ENCODE measurements at places on chromosomes 1 and 21.

DNA sequence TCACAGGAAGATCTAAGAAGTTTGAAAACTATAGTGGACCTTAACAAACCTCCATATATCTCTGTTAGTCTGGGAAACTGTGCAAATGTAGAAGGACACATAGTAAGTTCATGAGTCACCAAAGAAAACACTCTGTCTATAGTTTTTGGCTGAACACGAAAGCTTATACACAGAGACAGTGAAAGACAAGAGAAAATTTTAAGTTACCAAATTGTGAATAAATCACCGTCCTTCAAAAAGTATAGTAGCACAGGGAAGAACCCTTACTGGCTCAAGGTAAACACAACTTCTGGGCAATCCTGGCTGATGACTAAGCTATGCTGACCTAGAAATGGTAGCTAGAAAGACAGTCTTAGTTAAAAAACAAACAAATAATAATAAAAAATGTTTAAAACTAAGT lies 1057.9 kb downstream of the AMY1C start:
- no peak for DNase-seq

- DNase-seq, result no peak
Observed at GRCh38 chr1:94236630-94237290, 624 bp downstream of the ARHGAP29 start.

GRCh38 chr1:26064553-26064952 lies 2.9 kb downstream of the TRIM63 start:
- no peak for DNase-seq

DNA sequence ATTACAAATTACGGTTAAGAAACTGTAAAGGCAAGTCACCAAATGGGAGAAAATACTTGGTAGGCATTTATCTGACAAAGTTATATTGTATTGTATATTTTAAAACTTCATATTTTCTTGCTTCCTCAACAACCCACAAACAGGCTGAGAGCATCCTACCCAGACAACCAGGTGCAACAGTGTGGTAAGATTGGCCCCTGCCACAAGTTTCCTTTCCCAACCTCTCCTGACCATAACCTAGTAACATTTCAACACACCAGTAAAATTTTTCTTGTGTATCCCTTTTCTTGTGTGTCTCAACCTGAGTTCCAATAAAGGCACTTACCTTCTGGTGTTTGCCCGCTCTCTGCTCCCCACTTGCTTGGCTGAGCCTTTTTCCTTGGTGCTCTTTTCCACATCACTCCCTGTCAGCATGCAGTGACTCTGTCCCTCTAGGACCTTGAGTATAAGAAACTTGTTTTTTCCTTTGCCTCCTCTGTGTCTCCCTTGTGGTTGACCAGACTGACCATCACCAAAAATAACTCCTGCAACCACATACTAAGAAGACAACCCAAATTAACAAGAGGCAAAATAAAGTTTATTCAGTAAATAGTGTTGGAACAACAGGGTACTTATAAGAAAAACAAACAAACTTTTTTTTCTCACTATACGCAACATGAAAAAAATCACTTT lies 40.9 kb downstream of the FCRL3 start:
- no peak for DNase-seq

DNA sequence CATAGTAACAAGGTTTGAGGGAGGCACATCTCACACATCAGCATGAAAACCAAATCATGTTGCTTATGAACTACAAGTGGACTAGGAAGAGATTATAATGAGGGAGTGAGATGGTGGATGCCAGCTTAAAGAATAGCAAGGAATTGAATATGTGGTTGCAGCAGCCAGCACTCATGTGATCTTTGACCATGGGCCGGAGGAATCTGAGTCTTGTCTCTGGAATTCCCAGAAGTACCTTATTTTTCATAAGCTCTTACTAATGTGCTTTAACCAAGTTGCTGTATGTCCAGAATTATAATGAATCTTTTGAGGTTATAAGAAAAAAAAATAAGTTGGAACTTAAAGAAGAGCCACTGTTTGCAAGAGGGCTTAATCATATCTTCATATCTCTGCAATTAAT lies 97.0 kb downstream of the DISP1 start:
- no peak for DNase-seq

DNA sequence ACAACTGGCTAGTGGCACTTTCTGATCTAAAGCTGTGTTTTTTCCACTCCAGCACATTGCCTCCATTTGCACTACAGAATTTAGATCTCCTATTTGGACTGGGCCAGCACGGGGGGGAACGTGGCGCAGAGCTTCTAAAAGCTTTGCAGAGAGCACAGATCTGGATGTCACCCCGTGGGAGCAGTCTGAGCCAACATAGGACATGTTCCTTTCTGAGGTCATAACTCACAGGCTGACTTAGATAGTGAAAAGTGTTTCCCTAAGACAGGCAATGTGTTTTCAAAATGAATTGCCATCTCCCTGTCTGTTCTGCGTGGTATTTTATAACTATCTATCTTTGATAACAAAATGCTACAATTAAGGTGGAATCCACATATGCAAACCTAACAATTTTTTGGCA lies 3.7 kb upstream of the C8A start:
- no peak for DNase-seq

DNA sequence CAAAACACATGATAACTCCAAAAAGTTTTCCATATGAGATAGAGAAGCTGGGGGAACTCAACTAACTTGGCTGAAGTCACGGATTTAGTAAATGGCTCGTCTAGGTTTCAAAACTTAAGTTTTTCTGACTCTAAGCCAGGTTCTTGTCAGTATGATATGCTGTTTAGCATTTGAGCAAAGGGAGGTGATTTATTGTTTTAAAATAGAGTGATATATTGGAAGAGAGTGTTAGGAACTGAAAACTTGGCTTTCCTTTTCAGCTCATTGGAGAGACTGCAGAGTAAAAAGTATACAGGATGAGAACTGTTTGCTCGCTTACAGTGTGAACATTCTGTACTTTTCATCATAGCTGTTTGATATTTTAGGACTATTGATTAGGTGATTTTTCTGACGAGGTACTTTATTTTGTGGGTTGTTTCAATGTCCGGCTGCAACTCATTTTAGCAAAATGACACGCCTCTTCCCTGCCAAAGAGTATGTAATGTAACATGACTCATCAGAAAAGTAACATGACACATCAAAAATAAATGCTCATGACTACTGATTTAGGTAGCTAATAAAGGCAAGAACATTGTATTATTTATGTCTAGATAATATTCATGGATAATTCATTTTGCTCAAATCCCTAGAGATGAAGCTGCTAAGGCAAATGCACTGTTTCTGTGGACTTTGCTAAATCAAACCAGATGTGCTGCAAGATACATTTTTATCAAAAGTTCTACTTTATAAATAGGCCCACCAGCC lies 355.1 kb downstream of the GPATCH2 start:
- DNase-seq, result no peak

- no peak for DNase-seq
Observed at GRCh38 chr1:219544163-219544846, 68.6 kb downstream of the ZC3H11B start.

GRCh38 chr1:226993814-226994585 lies 53.9 kb downstream of the COQ8A start:
- DNase-seq, result no peak

DNA sequence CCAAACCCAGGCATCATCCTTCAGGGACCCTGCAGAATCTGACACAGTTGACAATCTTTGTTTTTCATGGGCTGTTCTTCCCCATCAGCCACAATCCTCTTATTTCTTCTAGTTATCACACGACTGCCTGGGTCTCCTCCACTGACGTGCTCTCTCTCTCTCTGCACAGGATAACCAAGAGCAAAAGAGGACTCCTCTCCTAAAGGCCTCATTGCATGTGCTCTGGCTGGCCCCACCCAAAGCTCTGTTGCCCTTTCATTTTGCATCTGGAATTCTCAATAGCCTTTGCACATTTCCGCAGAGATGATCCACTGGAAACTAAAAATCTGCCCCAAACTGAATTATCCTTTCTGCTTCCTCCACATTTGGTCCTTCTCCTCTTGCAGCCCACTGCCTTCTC lies 58.5 kb downstream of the KANK4 start:
- no peak for DNase-seq

GRCh38 chr1:1603671-1604373 lies 3.9 kb upstream of the FNDC10 start:
- no peak for DNase-seq

DNA sequence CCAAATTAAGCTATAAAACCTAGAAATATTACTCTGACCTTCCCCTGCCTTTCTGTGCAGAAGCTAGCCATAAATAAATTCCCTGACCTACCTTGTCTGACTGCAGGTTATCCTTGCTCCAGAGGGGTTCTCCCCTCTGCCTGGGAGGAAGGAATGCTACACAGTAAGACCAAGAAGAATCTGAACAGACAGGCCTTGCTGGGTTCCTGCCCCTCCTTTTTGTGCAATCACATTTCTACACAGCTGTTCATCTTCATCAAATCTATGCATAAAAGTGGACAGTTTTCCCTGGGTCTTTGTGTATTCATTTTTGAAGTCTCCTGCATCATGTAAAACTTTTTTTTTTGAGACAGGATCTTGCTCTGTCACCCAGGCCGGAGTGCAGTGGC lies 50.6 kb downstream of the DNTTIP2 start:
- DNase-seq, result no peak

DNA sequence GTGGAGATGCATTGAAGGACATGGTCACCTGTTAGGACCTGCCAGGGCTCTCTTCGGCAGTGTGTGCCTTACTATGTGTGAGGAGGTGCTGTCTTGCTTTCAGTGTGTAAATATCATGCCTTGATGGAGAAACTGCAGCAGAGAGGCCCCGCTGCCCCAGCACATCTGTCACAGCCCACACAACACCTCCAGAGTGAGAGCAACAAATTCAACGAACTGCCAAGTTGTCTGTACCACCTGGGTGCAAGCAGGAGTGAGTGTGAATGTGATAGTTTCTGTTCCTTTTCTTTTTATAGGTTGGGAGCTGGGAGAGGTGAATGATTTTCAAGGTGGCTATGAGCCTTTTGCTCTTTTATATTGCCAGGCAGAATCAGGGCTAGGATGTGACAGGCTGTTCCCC lies 114.6 kb upstream of the KIAA0040 start:
- no peak for DNase-seq

DNA sequence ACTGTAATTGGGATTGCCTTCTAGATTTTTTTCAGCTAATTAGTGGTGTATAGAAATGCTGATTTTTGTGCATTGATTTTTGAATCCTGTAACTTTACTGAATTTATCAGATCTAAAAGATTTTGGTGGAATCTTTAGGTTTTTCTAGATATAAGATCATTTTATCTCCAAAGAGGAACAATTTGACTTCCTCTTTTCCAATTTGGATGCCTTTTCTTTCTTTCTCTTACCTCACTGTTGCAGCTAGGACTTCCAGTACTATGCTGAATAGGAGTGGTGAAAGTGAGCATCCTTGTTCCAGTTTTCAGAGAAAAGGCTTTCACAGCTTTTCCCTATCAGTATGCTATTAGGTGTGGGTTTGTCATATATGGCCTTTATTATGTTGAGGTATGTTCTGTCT lies 53.6 kb downstream of the TESK2 start:
- DNase-seq, result no peak

- peak; percentile 40 for DNase-seq
Observed at GRCh38 chr1:186374303-186375151, 526 bp downstream of the TPR start.

DNA sequence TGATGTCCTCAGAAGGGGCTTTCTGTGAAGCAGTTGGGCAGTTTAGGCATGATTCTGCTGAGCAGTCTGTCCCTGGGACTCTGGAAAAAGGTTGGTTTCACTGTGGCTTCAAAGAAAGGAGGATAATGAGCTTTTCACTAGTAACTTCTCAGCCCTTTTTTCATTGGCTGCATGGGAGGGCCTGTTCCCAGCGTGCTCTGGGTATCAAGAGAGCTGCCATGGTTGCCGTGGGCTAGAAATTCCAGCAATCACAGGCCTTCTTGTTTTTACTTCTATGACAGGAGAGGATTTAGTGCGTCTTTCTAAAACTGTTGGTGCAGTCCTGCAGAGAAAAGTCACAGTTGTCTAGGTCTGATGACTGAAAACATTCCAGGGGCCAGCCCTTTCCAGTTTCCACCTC lies 7.2 kb downstream of the SZRD1 start:
- no peak for DNase-seq

GRCh38 chr1:246365708-246366107 lies 141.4 kb downstream of the SMYD3 start:
- no peak for DNase-seq

DNA sequence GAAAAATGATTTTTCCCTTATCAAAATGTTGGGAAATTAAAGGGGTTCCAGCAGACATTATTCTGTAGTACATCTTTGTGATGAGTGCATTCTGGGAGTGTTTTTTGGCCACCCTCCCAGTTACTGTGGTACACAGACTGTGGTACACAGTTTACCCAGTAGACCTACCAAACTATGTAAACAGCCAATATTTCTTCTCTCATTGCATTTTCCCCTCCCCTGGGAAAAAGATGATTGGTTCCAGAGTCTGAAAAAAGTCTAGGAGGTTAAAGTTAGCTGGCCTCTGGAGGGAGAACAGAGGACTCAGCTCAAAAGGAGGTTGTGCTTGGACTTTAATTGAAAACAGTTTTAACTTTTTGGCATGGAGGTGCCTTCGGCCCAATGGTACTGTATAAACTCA lies 42.5 kb downstream of the PGM1 start:
- DNase-seq, result no peak

- no peak for DNase-seq
Observed at GRCh38 chr1:33301273-33301984, 19.5 kb downstream of the A3GALT2 start.

GRCh38 chr1:94350350-94350924 lies 67.8 kb upstream of the ABCD3 start:
- no peak for DNase-seq

- DNase-seq, result no peak
Observed at GRCh38 chr1:53385276-53386225, 57.7 kb upstream of the LRP8 start.

- DNase-seq, result no peak
Observed at GRCh38 chr1:46175243-46175642, 356 bp downstream of the TSPAN1 start.

DNA sequence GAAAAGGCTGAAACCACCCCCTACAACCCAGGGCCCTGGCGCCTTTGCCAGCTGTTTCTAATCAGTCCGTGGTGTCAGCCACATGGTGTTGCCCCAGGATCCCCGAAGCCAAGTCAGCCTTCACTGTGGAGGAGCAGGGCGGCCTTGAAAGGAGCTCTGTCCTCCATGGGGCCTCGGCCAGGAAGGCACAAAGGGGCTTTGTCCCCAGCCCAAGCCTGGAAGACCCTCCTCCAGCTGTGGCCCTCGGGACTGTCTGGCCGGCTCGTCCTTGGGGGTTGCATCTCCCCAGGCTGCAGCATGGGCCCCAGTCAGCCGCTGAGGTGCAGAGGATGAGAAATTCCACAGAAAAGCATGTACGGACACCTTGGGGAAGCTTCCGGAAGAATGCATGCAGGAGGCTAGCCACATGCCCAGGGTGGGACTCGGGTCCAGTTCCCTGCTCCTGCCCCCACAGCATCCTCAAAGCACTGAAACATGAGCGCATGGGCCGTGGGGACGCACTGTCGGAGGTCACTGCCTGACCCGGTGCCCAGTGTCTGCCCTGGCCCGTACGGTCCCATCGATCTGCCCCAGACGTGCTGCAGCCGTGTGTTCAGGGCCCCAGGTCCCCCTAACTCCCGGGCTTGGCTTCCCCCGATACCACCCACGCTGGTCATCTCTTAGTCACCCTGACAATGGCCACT lies 38.6 kb upstream of the POFUT2 start:
- DNase-seq, result no peak

GRCh38 chr21:15430577-15430976 lies 299.2 kb upstream of the USP25 start:
- DNase-seq, result no peak

Measured in CD4-positive, alpha-beta T cell treated with Interleukin-15 for 4 hours (primary cell).